ENCODE measurements at places on chromosomes 5 and 9. TPM values are rescaled to one million over a fixed set of nuclear protein-coding genes. Genes with fewer than 3 reads are reported as not detected.

GRCh38 chr5:102826629-102827028, 71.5 kb downstream of the PAM start:
- H3K4me1 ChIP-seq, result no peaks in the 10 kb centered on the region
- no peaks in the 10 kb centered on the region for H3K27me3 ChIP-seq
- H3K36me3 ChIP-seq, result peaks cover 4% of the 10 kb centered on the region
- DNase-seq, result no peak

DNA sequence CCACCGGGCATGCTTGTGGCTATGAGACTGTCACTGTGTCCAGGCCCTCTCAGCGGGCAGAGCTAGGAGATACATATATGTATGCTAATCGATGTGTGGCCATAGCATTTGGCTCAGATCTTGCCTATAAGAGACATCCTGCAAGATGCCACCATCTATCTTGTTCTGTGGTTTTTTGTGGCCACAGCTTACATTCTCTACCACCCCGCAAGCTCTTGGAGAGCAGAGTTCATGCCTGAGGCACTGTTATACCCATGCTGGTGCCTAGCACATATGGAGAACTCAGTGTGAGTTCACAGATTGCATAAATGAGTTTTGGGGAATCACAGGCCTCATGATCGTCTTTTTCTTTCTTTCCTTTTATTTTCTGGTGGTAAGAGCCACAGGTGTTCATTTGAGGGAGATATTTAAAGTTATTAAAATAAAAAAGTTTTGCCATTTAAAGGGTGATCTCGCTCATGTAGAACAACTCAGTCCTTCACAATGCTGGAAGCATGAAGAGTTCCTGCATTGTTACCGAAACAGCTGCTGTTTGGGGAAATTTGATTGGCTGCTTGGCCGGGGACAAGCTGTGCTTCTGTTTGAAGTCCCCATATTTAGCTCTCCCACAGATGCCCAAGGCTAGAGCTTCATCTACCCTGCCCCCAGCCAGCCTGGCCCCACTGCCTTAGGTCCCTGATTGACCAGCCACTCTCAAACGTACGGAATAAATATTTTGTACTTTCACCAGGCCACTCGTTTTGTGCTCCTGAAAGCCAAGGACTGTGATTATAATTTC, 169.2 kb upstream of the MAP1B start:
- H3K36me3 ChIP-seq, result no peaks in the 10 kb centered on the region
- peaks cover 12% of the 10 kb centered on the region for H3K27me3 ChIP-seq
- H3K4me1 ChIP-seq, result no peaks in the 10 kb centered on the region
- no peak overlapping the region for H3K27ac ChIP-seq
- no peak for DNase-seq
- no peak overlapping the region for H3K4me3 ChIP-seq

The PAEP gene
- not detected for total RNA-seq

The BARHL1 gene
- total RNA-seq, result not detected
